ENCODE measurements at places on chromosomes 6 and 20.

- no peak for DNase-seq
These were observed 23.1 kb downstream of the PAQR8 start for GRCh38 chr6:52385074-52385473.

DNA sequence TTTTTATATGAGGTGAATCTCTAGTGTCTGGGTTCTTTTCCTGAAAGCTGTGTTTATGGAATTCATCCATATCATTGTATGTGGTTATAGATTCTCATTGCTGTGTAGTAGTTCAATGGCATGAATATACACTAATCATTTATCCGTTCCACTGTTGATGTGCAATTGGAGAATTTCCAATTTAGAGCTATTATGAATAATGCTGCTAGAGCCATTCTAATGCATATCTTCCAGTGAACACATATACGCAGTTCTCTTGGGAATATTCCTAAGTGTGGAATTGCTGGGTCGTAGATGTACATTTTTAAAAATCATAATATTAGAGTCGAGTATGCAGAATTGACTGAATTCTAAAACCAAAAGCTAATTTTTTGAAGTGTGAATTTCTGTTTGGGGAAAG is 327.5 kb upstream of the JAG1 start:
- DNase-seq = no peak

DNA sequence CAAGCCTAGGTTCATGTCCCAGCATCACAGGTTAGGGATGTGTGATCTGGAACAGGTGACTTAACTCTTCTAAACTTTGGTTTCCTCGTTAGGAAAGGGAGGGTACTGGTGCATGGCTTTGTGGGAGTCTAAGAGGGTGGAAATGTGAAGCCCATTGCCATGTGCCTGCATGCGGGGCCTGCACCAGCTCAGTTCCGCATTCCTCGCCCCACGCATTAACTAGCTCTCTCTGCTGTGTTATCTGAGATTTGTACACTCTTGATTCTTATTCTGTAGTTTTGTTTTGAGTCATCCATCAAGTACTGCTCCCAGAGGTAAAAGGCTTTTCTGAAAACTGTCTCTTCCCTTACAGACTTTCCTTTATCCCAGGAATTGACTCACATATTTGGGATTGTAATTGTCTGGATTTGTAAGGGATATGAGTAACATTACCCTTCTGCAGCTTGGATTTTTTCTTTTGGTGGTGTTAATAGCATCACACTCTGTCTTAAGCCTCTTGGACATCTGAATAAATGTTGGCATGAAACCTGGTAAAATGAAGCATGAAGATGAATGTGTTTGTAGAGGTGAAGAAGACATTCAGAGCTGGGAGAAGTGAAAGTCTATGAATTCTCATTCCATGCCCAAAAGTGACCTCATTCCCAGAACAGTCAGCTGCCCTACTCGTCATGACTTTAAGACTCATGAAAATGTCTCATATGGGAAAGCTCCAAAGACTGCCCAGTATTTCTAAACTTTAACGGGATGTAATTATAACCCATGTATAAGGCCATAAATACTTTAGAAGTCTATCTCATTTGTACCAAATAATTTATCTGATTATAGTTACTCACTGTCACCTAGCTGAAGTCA is 357.3 kb downstream of the FOXA2 start:
- DNase-seq = no peak

DNA sequence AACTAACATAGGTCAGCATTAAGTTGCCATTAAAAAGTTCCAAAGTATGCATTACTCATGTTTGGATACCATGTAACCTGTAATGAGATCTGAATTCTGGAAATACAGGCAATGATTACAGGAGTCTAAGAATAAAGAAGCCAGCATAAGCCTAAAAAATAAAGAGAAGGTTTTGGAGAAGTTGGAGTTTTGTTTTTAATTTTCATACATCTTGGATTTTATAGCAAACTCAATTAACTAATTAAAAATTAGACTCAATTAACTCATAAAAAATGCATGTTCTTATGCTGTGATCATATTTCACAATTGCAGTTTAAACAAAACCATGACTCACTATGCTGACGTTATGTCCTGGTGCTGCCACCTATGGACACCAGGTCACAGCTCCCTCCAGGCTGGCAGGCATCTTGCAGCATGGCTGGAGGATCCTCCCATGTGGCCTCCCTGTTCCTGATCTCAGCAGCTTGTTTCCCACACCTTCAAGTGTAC is 648.8 kb upstream of the AGPAT4 start:
- peak; percentile 9 for DNase-seq

GRCh38 chr6:125586074-125586473 is 163.4 kb upstream of the HEY2 start:
- DNase-seq = no peak

DNA sequence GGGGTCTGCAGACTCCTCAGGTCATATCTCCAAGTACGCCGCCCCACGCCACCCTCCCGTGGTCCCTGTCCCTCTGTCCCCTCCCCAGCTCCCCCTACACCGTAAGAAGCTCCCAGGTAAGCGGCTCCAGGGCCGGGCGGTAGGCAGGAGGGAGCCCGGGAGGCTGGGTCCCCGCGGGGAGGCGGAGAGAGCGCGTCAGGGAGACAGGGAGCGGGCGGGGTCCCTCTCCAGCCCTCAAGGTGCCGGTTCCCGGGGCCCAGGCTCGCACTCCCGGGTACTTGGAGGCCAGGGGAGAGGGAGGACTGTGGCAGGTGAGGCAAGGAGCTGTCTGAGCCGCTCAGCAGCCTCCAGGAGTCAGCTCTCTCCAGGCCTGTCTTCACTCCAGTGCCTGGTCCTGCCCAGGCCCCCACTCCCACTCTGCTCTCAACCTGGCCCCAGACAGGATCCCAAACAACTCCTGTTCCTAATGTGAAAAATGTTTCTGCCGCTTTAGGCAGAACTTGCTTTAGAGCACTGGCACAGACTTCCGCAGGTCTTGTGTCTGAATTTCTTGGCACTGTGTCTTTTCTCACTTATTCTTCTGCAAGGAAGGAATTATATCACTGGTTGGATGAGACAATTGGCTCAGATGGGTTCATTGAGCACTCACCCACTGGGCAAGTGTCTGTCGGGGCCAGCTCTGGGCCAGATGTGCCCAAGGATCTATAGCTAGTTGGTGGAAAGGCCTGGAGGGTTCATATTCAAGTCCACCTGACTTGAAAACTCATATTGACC is 36.6 kb downstream of the HLA-G start:
- DNase-seq = no peak

- DNase-seq = no peak
These were observed 8.8 kb downstream of the PPIL1 start for GRCh38 chr6:36865835-36866234.

GRCh38 chr6:155584006-155584405 is 128.4 kb upstream of the NOX3 start:
- no peak for DNase-seq

GRCh38 chr20:47875297-47876025 is 90.2 kb upstream of the SULF2 start:
- DNase-seq = no peak

DNA sequence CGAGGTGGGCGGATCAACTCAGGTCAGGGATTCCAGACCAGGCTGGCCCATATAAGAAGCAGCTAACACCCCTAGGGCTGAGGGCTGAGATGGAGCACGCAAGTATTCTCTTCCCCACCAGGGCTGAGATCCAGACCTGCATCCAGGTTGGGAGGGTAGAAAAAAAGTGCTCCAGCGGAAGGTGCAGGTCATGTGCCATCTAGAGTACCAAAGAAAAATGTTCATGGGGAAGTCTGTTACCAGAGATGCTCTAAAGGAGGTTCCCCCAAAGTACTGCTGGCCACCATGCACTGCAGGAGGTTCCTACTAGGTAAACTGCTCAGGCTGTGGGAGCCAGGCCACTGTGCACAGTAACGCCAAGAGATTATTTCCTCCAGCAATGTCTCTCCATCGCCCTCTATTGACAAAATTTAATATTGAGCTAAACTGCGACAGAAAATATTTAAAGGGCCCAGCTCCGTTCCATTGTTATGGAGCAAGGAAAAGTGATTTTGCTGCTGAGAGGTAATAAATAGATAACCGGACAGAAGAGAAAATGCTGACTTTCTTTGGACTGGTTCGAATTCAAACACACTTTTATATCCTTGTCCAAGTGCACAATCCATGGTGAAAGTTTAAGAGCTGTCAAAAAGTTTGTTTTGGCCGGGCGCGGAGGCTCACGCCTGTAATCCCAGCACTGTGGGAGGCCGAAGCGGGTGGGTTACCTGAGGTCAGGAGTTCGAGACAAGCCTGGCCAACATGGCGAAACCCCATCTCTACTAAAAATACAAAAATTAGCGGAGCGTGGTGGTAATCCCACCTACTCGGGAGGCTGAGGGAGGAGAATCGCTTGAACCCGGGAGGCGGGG is 159.9 kb downstream of the OR2B2 start:
- peak; percentile 33 for DNase-seq

GRCh38 chr6:74879234-74879633 is 326.6 kb downstream of the COL12A1 start:
- no peak for DNase-seq

DNA sequence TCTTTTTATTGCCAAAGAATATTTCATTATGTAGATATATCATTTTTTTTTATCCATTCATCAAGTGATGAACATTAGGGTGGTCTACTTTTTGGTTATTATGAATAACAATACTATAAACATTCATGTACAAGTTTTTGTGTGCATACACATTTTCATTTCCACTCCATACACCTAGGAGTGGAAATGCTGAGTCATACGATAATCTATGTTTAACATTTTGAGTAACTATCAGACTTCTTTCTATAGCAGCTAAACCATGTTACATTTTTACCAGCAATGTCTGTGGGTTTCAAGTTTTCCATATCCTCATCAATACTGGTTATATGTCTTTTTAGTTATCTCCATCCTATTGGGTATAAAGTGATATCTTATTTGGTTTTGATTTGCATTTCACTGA is 65.7 kb downstream of the PRSS35 start:
- DNase-seq = no peak

DNA sequence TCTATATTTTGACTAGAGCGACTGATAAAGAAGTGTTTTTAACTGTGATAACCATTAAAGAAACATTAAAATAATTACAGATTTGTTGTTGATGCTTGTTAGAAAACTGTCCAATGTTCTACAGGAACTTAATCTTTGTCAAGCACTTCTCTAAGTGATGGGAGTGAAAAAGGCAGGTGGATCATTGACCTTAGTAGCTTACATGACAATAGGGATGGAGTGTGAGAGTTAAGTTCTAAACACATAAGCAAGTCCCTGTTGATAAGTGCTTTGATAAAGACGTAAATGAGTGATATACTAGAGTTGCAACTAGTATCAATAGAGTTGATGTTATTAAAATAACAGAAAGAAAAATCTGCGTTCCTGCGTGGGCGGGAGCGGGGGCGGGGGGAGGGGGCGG is 931.5 kb upstream of the EPHA7 start:
- DNase-seq = no peak

DNA sequence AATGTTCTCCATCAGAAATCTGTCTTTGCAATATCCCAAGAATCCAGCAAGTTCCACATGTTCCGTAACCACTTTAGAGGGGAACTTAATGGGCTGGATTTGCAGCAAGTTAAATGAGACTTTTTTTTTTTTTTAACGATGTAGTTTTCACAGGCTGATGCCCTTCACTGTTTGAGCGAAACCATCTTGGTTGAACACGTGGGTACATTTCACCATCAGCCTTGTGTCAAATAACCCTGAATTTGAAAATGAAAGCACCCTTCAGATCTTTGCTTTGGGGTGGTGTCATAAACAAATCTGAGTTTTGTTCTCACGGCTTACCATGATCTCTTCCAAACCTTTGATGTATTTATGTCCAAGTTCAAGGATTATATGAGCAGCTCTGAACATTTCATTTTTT is 73.7 kb upstream of the EXOC2 start:
- no peak for DNase-seq

DNA sequence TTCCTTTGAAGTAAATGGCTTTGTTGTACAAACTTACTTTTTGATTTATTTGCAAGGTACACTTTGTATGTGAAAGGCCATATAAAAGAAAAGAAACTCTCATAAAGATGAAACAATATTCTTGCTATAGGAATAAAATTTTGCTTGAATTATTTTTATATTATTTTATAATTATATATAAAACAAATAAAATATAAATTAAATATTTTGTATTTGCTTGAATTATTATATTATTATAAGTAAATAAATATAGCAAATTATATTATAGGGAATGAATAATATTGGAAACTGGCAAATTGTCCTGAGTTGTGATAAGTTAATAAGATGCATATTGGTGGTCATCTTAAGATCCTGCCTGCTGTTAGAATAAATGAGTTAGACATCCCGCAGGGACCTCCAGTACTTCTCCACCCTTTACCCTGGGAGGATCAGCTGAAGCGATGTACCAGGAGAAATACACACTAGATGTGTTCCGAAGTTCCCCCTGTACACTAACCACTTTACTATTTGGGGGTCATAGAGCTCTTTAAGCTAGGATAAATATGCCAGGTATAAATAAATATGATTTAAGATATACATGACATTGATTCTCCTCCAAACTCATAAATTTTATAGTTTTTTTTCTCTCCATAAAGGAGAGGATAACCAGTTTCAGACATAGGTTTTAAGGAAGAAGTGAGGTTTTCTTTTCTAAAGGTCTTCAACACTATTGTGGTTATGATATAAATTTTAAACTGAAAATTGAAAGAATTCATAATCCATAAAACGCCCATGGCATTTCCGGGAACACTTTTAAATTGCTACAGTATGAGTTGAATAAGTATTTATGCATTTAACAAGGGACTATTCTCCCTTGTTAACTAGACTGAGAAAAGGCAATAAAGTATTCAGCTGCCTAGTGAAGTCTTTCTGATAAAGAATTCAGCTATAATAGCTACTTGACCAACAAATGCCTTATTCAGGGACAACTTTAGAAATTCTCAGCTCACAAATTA is 486.3 kb upstream of the MARCKS start:
- DNase-seq = no peak

DNA sequence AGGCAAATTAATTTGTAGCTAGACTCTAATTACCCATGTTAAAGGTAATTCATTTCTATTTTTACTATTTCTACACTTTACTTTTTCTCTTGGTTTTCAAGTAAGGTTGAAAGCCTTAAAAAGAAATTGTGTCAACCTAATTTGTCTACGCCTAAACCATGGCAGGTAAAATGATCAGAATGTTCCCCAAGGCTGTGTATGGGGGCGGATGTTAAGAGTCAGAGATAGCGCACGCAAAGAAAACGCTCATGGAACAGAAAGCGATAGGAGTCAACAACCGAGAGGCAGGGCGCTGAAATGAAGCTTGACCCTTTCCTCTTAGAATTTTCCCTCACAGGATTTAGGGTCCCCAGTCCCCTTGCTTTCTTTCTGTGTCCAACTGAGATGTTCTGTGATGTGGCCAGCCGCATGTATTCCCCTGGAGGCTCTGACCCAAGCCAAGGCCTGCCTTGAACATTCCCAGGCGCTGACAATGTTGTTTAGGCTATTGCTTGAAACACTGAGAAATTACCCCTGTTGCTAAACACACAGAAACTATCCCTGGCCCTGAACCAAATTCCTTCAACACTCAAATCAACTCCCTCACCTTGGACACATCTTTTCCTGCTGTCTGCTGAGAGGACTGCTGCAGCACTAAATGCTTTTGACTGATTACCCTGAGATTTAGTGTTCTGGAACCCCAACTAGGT is 10.9 kb downstream of the PSMB1 start:
- DNase-seq = no peak

DNA sequence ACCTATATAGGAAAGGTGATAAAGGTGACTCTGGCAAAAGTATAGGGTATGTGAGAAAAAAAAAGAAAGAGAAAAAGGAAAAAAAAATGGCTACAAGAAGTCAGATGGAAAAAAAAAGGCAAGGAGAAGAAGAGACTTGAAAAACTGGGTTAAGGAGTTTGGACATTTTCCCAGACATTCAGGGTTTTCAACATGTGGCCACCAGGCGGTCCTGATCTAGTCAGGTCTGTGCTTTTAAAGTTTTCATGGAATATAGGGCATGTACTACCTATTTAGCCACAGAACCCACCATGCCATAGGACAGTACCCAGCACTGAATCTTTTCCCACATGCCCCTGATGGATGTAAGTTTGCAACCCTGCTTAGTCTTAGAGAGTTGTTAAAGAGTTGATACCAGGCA is 433.7 kb downstream of the MAFB start:
- DNase-seq = no peak
